ENCODE measurements at places on chromosomes 12 and 14. TPM values are rescaled to one million over a fixed set of nuclear protein-coding genes. Genes with fewer than 3 reads are reported as not detected.

GPR68 gene
- total RNA-seq: 0.80 TPM

DNA sequence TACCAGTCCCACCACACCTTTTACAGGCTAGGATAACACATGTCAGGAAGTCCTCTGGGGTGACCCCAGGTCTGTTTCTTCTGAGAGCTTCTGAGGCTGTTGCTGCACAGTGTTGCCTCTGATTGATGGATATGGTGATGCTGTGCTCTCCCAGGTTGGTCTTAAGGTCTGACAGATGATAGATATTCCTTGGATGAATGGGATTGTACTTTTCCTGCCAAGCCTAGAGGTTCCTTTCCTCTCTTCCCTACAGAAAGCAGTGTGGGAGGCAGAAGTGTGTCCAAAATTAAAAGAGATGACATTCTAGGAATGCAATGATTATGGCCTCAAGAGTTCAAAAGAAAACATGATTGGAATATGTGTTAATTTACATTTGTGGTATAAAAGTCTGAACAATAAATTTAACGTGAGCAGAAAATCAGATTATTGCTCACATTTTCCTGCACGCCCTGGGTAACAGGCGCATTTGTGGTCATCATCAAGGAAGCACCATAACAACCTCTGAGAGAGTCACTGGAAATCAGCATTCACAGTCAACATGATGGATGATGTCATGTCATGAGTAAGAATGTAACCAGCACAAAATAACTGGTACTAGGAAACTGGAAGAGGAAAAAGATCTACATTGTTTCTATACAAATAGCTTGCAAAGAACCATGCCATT lies 73.7 kb downstream of the BBS10 start:
- DNase-seq: no peak

GRCh38 chr14:86779416-86779815 lies 1213.6 kb downstream of the GALC start:
- no peak for DNase-seq

RAB3IP gene
- 36.4 TPM for total RNA-seq

TAS2R46 gene
- total RNA-seq: 2.4 TPM

DNA sequence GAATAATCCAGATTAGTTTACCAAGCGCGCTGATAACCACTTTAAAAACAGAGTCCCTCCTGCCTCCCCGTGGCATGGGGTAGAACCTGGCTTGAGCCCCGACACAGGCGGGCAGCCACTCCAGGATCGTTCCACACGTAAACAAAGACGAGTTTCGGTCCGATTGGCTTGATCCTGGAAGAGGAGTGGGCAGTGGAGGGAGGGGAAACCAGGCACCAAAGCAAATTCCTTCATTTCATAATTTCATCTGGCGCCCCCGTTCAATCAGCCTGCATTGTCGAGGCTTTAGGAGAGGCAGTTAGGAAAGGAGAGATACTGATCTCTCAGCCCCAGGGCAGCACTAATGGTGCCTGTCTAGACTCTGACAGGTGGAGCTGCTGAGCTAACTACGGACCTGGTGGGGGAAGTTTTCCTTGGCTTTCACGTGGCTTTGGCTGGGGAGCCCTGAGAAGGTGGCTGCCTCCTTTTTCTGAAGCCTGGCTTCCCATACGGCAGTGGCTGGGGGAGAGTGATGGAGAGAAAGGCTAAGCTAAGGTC lies 751 bp upstream of the GPRC5A start:
- DNase-seq: no peak

GRCh38 chr14:32246751-32247150 lies 43.7 kb upstream of the RNU6-8 start:
- DNase-seq: no peak

GRCh38 chr14:44700694-44701093 lies 193.6 kb upstream of the FSCB start:
- no peak for DNase-seq

DNA sequence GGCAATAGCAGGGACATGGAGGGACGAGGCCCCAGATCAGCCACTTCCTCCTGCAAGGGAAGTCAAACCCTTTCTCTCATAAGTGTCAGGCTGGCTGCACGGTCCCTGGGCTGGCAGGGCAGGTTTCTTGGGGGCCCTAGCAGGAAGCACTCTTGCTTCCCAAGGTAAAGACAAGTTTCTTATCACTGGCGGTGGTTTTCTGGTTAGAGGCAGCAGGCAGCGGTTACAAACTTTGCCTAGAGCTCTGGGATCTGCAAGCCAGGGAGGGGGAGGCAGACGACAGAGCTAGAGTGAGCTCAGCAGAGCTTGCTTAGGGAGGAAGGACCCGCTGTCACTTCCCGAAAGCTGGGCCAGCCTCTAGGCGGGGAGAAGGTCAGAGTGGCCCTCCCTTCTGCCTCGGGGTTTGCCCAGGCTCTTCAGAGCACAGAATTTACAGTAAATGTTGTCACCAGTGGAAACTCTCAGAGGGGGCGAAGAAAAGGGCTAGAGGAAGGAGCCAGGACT lies 20.4 kb downstream of the BATF start:
- peak; percentile 64 for DNase-seq

NELL2 gene
- 9.5 TPM for total RNA-seq

DNA sequence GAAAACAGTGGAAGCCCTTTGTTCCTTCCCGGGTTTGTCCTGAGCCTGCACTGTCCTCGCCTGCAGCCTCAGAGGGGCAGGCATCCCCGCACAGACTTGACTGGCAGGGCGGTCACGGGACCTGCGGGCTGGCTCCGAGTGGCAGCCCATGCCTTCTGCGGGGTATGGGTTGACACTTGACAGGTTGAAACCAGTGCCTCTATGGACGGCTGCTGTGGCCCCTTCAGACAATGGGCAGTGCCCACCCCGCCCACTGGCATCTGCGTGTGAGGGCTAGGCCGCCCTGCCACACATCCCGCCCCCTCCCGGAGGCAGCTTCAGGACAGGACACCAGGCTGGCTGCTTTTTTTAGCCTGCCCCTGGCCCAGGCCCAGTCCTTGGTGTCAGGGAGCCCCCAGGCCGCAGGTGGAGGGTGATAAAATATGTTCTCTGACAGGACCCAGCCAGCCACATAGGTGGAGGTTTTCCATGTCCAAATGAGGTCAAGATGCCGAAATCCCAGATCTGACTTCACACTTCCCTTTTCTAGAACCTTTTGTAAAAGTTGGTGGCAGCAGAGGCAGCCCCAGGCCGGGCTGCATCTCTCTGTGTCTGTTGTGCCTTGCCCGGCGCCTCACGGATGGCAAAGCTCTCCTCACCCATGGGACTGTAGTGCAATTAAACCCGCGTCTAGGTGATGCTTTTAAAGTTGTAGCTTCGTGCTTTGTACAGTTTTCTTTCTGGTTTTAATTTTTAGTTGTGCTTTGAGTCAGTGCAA lies 10.0 kb downstream of the ANKRD9 start:
- no peak for DNase-seq

FAM181A gene
- not detected for total RNA-seq

DNA sequence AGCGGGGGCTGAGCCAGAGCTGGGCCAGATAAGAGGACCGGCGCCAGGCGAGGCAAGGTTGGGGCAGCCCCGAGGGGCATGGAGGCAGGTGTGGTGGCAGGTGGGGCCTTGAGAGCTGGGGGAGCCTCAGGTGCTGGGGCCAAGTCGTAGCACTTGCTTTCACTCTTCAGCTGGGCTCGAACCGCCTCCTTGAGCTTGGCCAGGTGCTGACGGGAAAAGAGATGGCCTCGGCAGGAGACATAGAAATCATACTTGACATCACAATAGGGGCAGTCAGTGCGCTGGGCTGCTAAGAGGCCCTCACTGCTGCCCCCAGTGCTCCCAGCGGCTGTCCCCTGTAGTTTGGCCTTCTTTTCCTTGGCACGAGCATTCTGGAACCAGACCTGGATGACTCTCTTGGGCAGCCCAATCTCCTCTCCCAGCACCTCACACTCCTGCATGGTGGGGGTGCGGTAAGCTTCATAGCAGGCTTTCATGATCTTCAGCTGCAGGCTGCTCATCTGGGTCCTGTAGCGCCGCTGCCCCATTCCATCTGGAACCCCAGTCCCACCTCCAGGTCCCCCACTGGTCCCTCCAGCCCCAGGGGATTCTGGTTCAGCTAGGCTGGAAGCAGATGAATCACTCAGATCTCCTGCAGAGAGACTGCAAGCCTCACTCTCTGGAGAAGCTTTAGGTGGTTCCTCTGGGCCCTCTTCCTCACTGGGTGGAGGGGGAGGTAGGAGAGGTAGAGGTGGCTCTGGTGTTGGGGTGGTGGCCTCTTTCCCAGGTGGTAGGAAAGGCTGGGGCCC lies 28.1 kb downstream of the ZFHX2 start:
- DNase-seq: no peak

HOXC12 gene
- total RNA-seq: not detected

DNA sequence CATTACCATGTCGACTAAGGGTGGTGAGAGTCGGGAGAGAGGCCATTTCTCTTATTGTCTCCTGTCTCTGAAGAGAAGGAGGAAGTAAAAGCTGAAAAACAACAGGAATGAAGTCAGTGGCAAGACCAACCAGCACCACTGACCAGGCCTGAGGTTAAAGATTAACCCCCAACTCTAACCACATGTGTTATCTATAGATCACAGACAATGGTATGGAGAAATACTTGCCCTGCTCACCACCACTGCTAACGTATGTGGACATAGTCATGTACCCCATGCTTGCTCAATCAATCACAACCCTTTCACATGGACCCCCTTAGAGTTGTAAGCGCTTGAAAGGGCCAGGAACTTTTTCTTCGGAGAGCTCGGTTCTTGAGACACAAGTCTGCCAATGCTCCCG lies 690.9 kb upstream of the LMO3 start:
- no peak for DNase-seq

- DNase-seq: no peak
Measured at GRCh38 chr14:57464008-57464730, 29.5 kb downstream of the CCDC198 start.

MAP3K9 gene
- 8.2 TPM for total RNA-seq

DNA sequence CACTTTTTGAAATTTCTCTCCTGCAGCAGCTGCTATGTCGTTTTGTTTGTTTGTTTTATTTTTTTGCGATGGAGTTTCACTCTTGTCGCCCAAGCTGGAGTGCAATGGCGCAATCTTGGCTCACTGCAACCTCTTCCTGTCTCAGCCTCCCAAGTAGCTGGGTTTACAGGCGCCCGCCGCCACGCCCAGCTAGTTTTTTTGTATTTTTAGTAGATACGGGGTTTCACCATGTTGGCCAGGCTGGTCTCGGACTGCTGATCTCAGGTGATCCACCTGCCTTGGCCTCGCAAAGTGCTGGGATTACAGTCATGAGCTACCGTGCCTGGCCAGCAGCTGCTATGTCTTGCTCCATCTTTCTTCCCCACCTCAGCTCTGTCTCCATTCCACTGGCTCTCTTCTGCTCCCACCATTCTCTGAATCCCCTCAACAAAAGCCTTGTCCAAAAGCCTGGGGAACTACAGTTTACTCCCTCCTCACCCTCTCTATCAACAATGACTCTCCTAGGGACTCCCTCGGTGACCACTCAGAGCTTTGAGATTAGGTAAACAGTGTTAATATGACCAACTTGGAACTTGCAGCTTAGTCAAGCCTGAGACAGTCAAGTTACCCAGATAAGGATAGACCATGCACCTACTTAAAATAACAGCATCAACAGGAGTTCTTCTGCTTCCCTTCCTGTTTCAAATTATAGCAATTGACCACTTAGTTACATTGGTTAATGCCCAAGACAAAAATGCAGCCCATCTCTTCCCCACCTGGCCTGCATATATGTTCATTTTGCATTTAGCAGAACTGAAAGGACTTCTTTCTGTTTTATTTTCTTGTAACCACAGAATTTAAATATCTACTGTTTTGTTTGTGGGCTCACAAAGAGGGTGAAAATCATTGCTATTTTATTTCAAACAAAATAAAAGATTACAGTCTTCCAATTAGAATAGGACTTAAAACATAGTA lies 189.0 kb upstream of the AMIGO2 start:
- no peak for DNase-seq

- peak; percentile 74 for DNase-seq
Measured at GRCh38 chr12:109462868-109463692, 14.0 kb downstream of the KCTD10 start.

KRT85 gene
- total RNA-seq: not detected

- no peak for DNase-seq
Measured at GRCh38 chr12:118119449-118119879, 15.7 kb upstream of the VSIG10 start.

DNA sequence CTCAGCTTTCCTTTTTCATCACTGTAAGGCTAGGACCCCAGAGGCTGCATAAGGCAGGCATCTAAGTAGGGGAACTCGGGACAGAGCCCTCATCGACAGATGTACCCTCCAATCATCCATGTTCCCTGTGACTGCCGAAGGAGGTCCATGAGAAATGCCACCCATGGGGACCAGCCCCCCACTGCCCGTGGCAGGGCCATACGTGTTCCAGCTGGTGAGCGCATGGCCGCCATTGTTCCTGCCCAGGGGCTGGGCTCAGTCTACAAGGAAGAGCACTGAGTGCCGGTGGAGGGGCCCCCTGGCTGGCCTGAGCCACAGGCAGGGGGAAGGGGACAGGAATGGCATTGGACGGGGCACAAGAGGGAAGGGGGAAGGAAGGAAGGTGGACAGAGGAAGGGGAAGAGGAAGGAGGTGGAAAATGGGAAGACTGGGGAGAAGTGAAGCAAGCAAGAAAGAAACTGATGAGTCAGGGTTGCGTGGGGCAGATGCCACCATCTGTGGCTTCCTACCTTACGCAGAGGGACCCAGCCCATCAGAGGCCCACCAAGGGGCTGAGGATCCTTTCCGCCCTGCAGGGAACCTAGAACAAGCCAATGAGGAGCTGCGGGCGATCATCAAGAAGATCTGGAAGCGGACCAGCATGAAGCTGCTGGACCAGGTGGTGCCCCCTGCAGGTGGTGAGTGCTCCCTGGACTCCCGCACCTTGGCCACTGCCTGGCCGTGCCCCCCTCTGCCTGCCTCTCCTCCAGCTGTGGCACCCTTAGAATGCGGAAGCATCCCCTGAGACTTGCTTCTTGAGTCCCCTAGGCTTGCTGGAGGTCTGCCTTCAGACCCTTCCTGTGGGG lies 120.6 kb upstream of the FKBP4 start:
- no peak for DNase-seq

DNA sequence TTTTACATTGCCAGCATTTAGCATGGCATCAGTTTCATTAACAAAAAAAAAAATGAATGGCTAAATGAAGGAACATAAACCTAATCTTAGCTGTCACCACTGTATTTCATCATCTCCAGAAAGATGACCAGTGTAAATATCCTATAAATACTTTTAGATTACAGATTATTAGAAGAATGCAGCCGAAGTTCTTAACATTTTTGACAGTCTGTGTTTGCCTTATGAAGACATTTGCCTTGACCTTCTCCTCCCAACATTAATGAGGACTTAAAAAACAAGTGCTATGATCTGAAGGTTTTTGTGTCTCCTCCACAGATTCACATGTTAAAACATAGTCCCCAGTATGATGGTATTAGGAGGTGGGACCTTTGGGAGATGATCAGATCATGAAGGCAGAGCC lies 253.0 kb downstream of the SNAPC1 start:
- no peak for DNase-seq

GRCh38 chr14:96994999-96995398 lies 197.8 kb downstream of the VRK1 start:
- DNase-seq: no peak

CLEC4D gene
- total RNA-seq: not detected
